Activated CD4-positive, alpha-beta T cell treated with anti-CD3 and anti-CD28 coated beads for 24 hours (primary cell): ENCODE measurements at places on chromosomes 2 and 18.

DNA sequence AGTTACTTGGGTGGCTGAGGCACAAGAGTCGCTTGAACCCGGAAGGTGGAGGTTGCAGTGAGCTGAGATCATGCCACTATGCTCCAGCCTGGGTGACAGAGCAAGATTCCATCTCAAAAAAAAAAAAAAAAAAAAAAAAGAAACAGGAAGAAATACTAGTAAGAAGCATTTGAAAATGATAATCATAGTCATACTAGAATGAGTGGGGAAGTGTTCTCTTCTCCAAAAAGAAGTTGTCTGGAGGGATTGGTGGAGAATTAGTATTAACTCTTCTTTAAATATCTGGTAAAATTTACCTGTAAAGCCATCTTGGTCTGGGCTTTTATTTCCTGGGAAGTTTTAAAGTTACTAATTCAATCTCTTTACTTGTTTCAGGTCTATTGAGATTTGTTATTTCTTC lies 131.8 kb downstream of the FAM210A start:
- no peak for DNase-seq

GRCh38 chr2:100655936-100656534 lies 93.2 kb downstream of the PDCL3 start:
- no peak for DNase-seq

- DNase-seq, result peak; percentile 52
These were observed 21.6 kb upstream of the SLC20A1 start for GRCh38 chr2:112623913-112624777.

DNA sequence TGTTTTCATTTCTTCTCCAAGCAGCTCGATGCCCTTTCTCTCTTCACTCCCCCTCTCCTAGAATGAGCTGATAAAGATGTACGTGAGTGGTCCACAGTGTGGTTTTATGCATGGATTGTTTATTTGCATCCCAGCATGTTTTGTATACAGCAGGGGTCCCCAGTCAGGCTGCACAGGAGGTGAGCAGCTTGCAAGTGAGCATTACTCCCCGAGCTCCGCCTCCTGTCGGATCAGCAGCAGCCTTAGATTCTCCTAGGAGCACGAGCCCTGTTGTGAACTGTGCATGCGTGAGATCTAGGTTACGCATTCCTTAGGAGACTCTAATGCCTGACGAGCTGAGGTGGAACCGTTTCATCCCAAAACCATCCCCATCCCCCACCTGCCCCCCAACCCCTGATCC lies 262.6 kb downstream of the AGAP1 start:
- no peak for DNase-seq
